ENCODE measurements at places on chromosomes 7 and 10. TPM values are rescaled to one million over a fixed set of nuclear protein-coding genes. Genes with fewer than 3 reads are reported as not detected.

The LRRD1 gene
- not detected for total RNA-seq

The RABGEF1 gene
- 8.4 TPM for total RNA-seq

The CTNNA3 gene
- 1.5 TPM for total RNA-seq

The TEX36 gene
- not detected for total RNA-seq

The ZPBP gene
- not detected for total RNA-seq

The TET1 gene
- total RNA-seq = 0.81 TPM

The SPDYE3 gene
- total RNA-seq = not detected

The NME8 gene
- total RNA-seq = not detected

The MBL2 gene
- 108 TPM for total RNA-seq

The ANKRD26 gene
- total RNA-seq = 3.5 TPM

The FAM53B gene
- 5.7 TPM for total RNA-seq

GRCh38 chr10:70053841-70054288 is 1.2 kb downstream of the MACROH2A2 start:
- peak; percentile 60 for DNase-seq

DNA sequence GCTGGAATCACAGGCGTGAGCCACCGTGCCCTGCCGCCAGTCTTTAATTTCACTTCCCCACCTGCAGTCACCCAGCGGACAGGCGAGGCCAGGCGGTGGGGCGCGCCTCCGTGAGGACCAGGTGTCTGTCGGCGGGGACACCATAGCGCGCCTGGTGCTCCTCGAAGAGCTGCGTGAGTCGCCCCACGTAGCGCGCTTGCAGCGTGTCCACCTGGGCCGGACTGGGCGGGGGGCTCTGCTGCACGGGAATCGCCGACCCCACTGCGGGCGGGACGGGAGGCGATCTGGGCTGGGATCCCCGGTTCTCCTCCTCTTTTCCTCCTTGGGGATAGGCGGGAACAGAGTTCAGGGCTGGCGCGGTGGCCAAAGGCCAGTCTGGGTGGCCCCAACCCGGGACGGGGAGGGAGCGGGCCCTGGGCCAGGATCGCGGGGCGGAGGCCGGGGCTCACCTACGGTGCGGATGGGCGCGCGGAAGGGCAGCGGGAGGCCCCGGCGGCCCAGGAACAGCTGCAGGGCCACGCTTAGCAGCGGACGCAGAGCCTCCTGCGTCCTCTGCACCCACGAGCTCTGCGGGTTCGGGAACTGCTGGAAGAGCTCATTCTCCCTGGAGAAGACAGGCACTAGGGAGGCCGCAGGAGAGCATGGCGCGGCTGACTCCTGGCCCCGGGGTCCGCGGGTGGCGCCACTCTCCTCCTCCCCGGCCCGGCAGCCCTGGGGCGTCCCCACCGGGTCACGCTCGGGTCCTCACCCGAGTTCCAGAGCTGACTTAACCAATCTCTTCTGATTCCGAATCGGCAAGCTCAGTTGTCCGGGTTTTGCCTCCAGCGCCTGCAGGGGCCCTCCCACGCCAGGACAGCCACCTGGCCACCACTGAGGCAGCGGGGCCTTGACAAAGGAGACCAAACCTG is 1.1 kb upstream of the MOGAT3 start:
- DNase-seq = peak; percentile 82

DNA sequence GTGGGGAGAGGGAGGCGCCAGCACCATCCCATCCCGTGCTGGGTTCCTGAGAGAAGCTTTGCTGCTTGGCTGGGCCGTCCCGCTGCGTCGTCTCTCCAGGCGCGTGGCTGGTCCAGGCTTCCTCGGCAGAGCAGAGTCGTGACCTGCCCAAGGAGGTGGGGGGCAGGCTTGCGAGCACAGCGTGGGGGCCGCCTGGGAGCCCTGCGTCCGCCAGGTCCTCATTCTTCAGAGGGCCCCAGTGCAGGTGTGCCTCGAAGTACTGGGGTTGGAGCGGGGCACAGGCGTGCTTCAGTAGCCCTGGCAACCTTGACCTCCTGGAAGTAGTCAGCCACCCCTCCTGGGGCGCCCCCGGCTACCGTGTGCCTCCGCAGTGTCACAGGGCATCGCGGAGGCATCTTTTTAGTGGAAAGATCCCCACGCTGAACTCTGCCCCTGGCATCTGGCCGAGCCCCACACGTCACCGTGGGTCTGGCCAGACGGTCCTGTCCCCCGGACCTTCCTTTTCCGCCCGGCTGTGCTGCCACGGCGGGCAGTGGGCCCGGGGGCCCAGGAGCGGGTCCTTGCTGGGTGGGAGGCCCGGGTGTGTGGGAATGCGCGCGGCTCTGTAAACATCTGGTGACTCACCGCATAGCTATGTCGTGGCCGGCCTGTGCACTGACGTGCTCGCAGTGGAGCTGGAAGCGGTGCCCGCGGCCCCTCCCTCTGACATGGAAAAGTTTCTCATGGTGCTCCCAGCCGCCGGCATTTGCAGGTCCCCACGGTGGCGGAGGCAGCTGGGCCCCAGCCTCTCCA is 6.4 kb downstream of the MAFK start:
- DNase-seq = peak; percentile 85

GRCh38 chr7:5001003-5001402 is 42.0 kb upstream of the MMD2 start:
- no peak for DNase-seq

DNA sequence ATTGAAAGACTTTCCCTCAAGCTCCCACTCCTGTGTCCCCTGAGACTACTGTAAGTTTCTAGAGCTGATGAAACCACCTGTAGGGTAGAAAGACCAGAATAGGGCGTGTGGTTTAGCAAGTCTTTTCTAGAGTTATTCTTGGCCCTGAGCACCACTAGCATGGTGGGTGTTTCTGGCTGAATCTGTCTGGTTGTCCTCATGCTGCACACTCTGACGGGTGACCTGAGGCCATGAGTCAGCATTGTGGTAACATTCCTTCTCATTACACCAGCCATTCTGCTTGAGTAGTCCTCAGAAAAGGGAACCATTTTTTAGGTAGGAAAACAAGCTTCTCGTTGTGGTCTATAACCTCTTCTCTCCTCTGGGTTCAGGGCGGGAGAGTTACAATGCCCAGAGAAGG is 250.3 kb downstream of the SNX13 start:
- DNase-seq = no peak

- DNase-seq = no peak
These were observed 648.0 kb downstream of the SUGCT start for GRCh38 chr7:40782836-40783235.

DNA sequence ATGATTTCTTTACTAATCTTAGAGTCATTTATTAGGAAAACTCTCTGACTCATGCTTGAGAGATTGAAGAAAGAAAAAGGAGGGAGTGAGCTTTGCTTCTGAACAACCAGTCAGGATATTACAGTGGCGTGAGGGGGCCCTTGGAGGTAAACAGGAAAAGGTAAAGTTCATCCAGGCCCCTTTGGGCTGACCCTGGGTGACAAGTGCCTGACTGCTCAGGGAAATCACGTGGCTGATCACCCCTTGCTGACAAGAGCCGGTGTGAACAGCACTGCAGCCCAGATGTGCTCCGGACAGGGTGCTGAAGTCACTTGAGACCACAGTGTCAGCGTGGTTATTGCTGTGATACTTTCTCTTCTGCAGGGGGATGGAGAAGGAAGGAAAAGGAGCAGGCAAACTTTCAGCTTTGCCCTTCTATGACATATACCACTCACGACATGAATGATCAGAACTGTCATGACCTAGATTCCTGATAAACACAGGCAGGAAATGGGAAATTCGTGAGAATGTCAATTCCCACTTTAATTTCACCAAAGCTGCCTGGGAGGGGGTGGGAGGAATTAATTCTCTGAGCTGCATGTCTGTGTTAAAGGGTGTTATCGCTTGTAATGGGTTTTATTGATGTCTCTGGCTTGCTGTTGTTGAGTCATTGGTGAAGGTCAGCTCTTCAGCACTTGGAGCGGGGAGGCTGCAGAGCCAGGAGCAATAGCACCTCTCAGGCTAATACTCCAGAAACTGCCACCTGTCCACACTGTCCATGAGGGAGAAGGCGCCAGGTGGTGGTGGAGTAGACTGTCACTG is 139.8 kb upstream of the AOAH start:
- no peak for DNase-seq

GRCh38 chr10:116752563-116752962 is 10.2 kb upstream of the HSPA12A start:
- DNase-seq = no peak

GRCh38 chr7:112933598-112933997 is 143.4 kb upstream of the TMEM168 start:
- no peak for DNase-seq

GRCh38 chr7:144255471-144255897 is 9.1 kb downstream of the OR2A7 start:
- DNase-seq = no peak

DNA sequence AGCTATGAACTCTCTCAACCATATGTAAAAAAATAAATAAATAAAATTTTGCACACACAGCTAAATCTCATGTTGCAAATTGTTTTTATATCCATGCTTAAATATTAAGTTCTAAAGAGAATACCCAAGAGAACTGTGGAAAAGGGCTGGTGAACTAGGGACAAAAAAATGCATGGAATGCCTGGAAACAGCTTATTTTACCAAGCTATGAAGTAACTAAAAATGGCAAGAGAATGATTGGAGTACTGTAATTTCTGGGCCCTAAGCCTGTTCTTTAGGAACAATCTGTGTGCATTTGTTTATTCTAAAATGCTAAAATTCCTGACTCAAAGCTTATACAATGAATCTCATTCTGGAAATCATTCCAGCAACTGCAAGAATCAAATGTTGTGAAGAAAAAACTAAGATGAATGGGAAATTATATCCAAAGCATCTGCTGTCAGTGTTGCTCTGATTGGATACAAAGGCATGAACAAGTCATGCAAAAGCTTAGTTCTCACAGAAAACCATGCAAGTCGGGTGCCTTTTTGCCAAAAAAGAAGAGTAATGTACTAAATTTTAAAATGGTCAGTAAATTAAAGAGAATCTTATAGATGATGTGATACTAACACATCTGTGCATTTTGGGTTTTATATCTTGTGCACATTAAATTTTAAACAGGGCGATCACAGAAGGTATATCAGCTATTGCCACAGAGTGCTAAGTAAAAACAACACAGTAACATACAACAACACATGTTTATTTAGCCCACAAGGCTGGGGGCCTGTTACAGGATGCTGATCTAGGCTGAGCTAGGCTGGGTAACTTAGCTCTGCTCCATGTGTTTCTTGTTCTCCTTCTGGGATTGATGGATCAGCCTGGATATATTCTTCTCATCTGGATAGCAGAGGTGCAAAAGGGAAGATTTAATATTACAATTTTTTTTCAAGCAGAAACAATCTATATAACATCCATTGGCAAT is 453.5 kb upstream of the SEMA3A start:
- DNase-seq = no peak

GRCh38 chr10:74917481-74918077 is 91.2 kb downstream of the KAT6B start:
- no peak for DNase-seq

- DNase-seq = peak; percentile 78
These were observed 131.4 kb downstream of the PRPF18 start for GRCh38 chr10:13717936-13718772.

DNA sequence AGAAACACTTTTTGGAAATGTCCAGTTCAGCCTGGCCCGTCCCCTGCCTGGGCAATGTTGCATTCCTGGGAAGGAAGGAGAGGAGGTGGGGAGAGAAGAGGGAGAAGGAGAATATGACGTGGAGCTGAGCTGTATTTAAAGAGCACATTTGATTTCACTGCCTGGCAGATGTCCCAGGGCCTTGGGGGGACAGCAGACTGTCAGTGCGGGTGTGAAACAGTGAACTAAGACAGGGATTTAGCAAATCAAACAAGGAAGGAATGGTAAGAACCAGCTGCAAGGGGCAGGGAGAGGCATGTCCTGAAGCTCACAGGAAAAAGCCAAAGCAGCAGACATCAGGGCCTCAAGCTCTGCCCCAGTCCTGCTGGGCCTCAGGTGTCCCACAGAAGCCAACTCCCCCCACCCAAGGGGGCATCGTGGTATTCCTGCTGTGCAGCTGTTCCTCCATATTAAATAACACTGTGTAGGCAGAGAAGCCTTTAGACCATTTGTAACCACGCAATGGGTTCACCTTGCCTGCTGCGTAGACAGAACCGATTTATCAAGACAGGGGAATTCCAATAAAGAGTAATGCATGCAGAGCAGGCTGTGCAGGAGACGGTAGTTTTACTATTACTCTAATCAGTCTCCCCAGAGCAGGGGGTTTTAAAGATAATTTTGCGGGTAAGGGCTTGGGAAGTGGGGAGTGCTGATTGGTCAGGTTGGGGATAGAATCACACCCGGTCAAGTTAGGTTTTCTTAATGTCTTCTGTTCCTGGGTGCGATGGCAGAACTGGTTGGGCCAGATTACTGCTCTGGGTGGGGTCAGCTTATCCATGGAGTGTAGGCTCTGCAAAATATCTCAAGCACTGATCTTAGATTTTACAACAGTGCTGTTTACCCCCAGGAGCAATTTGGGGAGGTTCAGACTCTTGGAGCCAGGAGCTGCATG is 18.3 kb downstream of the LEP start:
- no peak for DNase-seq

GRCh38 chr7:129775695-129776361 is 164.3 kb downstream of the NRF1 start:
- DNase-seq = no peak

GRCh38 chr10:1369197-1369596 is 313.0 kb downstream of the WDR37 start:
- peak; percentile 21 for DNase-seq

- DNase-seq = no peak
These were observed 39.0 kb downstream of the POR start for GRCh38 chr7:75953931-75954330.

- DNase-seq = peak; percentile 48
These were observed 3.8 kb upstream of the GTF2IRD1 start for GRCh38 chr7:74449809-74450397.

GRCh38 chr7:26035552-26035951 is 116.4 kb upstream of the NFE2L3 start:
- DNase-seq = no peak

- no peak for DNase-seq
These were observed 424.1 kb upstream of the NFE2L3 start for GRCh38 chr7:25727876-25728275.

DNA sequence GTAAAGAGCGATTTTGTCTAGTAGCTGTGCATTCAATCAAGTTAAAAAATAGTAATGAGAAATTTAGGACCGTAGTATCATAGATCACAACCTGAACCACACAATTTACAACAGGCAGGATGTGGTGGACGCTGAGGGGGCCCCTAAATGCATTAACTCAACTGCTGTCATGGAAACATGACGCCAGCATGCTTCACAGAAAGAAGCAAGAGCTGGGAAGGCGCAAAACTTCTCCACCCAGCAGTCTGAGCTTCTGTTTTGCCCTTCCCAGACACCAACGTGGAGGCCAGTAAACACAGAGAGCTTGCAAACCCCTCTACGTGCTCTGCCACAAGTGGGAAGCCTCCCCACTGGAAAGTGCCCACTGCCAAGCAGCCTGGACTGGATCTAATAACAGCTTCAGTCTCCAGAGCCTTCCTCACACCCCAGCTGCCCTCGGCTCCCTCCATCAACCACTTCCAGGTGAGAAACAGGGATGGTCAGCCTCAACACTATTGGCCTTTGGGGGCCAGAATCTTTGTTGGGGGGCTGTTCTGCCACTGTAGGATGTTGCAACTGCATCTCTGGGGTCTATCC is 151.8 kb downstream of the SFMBT2 start:
- no peak for DNase-seq

- no peak for DNase-seq
These were observed 14.5 kb upstream of the FBXW4 start for GRCh38 chr10:101709359-101710058.
